ENCODE measurements at places on chromosomes 5 and 9.

DNA sequence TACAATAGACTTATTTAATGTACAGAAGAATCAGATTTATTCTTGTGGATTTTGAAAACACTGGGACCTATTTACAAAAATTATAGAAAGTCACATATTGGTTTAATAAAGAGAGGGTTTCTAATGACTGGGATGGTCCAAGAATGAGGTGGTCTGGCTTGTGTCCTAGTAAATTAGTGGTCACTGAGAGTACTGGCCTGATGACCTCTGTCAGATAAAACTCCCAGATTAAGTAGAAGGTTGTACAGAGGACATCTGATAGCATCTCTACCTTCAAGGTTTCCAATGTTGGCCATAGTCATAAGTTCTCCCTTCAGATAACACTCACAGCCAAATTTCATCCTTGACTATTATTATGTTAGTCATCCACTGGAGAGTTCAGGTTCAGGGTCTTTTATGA lies 692.9 kb downstream of the MTRR start:
- DNase-seq = no peak

DNA sequence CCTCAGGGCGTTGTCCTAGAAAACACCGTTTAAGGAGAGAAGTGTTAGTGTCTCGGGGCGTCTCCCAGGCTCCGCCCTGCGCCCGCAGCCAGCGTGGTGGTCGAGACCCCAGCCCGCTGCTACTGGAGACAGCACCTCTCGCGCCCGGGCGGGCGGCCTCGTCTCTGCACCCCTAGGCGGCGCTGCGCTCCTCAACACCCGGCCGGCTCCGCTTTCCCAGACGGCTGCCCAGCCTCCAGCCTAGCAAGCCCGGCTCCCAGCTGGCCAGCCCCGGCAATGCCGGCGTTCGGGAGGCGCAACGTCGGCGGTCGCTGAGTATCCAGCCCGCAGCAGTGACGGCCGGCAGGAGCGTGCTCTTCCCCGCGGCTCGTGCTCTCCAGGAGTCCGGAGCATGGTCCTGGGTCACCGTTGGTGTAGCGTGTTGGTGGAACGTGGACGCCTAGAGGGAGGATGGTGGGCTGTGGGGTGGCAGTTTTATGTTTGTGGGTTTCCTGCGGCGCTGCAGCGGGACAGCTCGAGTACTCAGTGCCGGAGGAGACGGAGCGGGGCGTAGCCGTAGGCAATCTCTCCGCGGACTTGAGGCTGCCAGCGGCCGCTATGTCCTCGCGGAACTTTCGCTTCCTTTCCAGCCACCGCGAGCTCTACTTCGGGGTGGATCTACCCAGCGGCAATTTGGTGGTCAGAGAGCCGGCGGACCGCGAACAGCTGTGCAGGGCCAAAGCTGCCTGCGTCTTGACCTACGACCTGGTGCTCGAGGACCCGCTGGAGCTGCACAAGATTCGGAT lies 536 bp downstream of the PCDHAC1 start:
- DNase-seq = no peak

- no peak for DNase-seq
Observed at GRCh38 chr5:1001406-1002270, 7.0 kb upstream of the NKD2 start.

DNA sequence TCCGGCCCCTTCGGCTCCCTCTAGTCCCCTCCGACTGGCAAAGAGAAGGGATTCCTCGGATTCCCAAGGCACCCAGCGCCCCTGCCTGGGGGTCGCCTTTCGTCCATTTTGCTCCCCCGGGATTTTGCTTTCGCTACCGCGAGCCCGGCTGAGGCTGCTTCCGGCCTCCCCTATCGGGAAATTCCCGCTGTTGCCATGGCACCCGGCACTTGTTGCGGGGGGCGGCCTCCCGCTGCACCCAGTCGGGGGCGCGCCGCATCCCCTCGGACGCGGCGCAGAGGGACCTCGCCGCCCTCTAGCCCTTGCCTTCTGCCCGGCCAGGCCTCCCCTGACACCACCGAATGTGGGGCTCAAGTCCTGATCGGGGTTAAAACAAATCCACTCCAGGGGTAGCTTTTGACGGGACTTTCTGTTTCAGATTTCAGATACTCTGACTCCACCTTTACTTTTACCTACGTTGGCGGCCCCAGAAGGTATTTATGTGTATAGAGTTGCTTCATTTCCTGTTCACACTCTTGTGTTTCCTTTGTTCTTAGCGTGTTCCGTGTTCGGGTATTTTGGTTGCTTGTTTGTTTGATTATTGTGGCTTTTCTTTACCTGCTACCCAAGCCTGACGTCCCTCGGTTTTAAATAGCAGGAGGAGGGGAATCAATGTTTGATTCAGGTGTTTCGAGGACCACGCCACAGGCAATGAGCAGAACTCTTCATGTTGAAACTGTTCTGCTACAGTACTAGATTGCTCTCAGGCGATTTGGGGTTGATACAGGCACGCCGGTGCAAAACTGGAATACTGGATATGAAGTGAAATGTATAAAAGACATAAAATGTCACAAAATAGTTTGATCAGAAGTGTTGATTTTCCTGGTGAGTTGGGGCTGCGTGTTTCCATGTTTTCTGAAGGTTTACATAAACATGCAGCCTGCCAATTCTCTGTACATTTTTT lies 1.5 kb downstream of the PARP8 start:
- peak; percentile 79 for DNase-seq

- no peak for DNase-seq
Observed at GRCh38 chr9:38205279-38205678, 136.3 kb upstream of the SHB start.
